ENCODE measurements at places on chromosomes 1 and 21.

DNA sequence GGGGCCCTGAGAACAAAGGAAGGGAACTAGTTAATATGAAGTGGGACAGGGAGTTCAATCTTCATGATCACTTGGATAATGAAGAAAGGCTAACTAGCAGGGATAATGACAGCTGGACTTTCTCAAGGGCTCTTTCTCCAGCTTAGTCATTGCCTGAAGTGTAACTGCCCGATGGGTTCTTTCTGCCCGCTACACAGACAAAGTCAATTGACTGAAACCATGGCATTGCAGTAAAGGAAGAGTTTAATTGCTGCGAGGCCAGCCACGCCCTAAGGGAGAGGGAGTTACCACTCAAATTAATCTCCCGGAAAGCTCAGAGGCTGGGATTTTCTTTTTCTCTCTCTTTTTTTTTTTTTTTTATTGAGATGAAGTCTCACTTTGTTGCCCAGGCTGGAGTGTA is 16.6 kb upstream of the SLC2A5 start:
- DNase-seq = no peak

- DNase-seq = no peak
These were observed 96.2 kb downstream of the GALNT2 start for GRCh38 chr1:230163205-230163604.

DNA sequence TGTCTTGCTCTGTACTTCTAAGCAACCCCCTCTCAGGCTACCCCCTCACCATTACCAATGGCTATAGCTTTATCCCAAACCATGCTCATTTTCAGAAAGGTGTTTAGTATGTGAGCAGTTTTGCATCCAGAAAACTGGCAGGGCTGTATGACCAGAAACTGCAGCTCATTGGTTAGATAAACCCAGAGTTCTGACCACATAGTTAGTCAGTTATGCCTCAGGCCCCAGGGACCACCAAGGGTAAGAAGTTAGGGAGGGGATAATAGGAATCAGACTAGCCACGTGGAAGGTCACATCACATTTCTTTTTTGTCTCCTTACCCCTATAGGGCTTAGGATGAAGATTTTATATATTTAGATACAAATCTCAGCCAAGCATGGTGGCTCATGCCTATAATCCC is 1.2 kb downstream of the ITGA10 start:
- DNase-seq = no peak

DNA sequence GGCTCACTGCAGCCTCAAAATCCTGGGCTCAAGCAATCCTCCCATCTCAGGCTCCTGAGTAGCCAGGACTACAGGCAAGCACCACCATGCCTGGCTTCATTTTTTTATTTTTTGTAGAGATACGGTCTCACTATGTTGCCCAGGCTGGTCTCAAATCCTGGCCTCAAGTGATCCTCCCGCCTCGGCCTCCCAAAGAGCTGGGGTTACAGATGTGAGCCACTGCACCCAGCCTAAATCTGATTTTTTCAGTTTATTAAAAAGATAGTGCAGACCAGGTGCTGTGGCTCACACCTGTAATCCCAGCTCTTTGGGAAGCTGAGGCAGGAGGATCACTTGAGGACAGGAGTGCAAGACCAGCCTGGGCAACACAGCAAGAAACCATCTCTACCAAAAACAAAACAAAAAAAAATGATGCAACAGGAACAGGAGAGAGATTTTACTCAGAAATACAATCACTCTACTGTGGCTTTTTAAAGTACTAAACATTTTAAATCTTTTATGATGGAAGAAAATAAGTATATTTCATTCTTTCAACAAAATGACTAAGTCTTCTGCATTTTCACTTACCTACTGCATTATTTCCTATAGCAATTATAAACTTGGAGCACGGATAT is 1.9 kb downstream of the PSMG1 start:
- no peak for DNase-seq

GRCh38 chr1:156176610-156177210 is 17.2 kb upstream of the SLC25A44 start:
- no peak for DNase-seq

- DNase-seq = no peak
These were observed 322 bp downstream of the TFB2M start for GRCh38 chr1:246565751-246566127.

- no peak for DNase-seq
These were observed 59.2 kb downstream of the CLSTN1 start for GRCh38 chr1:9764550-9764949.

- DNase-seq = no peak
These were observed 6.5 kb downstream of the AK5 start for GRCh38 chr1:77288275-77288674.

DNA sequence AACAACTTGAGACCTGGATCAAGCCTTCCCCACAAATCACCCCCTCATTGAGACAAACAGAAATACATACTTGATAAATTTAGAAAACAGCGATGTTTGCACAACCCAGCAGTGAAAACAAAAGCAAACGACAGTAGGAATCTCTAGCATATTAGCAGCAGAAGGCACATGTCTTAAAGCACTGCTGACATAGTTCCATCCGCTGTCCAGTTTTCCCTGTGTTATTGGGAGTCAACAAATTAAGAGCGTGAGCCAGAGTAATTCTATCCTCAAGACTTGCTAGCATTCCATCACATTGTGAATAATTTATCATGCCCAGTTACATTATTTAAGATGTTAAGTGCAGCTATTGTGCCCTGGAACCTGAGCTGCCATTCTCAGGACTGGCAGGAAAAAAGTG is 55.3 kb downstream of the IGSF5 start:
- DNase-seq = no peak

GRCh38 chr1:32336963-32337675 is 1.1 kb upstream of the MARCKSL1 start:
- DNase-seq = no peak

DNA sequence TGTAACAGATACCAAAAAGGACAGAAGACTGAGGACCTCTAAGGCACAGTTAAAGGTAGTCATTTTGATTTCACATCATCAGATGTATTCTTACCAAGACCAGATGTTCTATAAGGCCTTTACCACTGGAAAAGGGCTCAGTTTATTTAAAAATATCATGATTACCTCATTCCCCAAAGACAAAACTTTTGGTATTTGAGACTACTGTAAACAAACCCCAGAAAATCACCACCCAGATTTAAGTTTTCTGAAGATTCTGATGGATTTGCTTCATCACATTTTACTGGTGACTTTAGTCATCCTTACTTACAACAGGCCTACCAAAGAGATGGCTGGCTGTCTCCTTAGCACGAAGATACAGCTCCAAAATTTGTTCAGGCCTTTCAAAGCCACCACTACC is 8.3 kb downstream of the ENAH start:
- no peak for DNase-seq

DNA sequence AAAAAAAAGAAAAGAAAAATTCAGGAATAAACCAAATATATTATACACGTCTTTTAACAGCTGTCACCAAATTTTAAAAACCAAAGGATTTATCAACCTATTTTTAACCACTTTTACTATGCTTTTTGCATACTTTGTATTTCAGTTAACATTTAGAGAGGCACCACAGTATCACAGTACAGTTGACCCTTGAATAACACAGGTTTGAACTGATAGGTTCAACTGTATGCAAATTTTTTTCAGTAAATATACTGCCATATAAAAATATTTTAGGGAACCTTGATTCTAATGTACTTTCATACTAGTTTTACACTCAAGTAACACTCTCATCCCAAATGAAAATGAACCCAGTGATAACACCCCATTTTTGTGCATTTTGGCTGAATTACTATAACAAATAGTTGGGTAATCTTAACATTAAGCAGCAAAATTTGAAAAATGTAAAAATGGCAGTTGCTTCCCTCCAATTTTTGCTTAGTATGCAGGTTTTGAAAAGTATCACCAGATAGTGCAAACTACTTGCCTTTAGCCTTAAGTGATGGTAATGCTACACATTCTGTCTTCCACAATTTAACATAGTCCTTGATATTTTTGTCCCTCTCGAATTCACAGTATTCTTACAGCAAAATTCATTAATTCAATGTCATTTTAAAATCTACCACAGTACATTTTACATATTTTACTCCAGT is 10.8 kb upstream of the ADCY10 start:
- no peak for DNase-seq

GRCh38 chr1:110638058-110638457 is 31.9 kb upstream of the KCNA2 start:
- DNase-seq = no peak

DNA sequence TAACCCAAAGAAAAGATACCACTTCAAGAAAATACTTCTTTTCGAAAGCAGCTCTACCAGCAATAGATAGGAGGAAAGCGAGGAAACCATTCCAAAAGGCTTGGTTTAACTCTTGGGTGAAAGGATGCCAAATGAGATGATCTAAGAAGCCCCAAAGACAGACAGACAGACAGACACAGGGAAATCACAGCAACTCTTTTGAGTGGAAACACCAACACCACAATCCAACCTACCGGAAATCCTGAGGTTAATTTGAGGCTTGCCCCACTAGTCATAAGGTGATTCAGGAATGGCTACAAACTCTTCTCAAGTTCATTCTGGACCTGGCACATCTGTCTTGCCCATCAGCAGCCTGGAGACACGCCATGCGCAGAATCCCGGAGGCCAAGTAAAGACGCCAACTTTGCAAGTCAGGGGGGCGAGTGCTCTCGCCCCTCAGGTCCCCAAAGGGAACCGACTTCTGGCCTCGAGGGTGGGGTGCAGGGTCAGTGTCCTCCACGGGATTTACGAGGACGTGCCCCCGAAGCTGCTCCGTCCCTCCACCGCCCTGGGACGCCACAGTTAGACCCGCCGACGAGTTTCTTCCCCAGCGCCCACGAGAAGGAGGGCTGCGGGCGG is 778 bp downstream of the EVI5 start:
- DNase-seq = no peak

DNA sequence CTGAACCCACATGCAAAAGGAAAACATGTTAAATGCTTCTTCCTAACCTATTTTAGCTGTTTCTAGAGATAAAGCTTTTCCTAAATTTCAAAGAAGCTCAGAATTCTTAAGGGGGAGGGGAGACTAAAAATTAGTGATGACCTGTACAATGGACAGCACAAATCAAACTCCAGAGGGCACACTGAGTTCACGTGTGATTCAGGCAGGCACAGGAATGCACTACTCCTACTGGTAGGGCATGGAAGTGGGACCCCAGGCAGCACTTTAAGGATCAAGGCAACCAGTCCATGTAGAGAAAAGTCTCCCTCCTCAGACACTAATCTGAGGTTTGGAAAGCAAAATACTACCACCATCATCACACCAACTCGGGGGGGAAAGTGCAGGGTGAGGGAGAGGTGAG is 31.3 kb upstream of the CLCA4 start:
- DNase-seq = no peak

DNA sequence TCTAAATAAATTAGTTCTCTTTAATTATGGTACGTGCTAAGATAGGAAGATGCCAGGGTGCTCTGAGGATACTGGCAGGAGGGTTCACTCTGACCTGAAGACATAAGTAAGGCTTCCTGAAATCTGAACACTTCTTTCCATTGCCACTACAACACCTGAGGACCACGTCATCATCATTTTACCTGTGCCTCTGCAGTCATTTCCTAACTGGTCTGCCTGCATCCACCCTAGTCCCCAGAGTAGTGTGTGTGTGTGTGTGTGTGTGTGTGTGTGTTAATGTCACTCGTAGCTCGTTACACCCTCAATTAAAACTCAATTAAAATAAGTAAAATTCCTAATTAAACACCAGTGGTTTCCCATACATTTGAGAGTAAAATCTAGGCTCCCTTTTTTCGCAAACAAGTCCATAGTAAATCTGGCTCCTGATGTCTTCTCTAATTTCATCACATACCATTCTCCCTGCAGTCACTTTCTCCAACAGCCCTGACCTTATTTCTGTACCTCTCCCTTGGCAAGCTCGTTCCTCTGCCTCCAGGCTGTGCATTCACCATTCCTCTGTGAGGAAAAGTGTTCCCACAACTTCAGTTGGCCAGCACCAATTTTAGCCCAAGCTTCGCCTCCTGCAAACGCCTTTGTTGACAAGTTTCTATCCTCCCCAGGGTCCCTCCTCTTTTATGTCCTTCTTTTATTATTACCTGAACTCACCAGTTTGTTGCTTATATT is 8.7 kb downstream of the IL12RB2 start:
- no peak for DNase-seq

DNA sequence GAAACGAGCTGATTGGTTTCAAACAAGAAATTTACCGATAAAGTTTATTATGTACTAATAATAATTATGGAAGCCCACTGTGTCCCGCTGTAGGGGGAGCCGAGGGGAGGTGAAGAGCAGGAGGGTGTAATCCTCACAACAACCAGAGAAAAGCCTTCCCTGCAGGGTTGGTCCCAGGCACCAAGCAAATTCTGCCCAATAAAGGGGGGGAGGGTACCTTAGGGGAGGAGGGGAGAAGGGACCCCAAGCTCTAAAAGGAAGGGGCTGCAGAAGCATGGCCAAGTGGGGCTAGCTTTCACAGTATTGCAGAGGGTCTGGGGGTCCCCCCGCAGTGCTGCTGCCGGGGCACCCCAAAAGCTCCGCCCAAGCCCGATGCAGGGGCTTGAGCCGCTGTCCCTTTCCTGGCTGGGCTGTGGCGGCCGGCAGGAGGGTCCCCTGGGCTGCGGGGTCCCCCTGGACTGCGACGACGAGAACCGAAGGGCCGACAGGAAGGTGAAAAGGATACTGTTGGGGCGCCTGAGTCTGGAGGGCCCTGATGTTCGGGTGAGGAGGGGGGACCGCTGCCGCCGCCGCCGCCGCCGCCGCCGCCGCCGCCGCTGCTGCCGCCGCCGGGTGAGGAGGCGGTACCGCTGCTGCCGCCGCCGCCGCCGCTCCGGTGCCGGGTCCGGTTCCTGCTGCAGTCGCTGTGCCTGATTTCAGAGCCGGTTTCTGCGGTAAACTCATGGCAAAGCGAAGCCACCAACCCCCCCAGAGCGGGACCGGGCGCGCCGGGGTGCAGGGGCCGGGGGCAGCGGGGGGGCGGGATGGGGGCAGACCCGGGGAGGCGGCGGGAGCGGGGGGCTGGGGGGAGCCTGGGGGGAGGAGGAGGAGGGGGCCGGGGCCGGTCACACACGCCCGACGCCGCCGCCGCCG is 771 bp downstream of the EIF4G3 start:
- no peak for DNase-seq

DNA sequence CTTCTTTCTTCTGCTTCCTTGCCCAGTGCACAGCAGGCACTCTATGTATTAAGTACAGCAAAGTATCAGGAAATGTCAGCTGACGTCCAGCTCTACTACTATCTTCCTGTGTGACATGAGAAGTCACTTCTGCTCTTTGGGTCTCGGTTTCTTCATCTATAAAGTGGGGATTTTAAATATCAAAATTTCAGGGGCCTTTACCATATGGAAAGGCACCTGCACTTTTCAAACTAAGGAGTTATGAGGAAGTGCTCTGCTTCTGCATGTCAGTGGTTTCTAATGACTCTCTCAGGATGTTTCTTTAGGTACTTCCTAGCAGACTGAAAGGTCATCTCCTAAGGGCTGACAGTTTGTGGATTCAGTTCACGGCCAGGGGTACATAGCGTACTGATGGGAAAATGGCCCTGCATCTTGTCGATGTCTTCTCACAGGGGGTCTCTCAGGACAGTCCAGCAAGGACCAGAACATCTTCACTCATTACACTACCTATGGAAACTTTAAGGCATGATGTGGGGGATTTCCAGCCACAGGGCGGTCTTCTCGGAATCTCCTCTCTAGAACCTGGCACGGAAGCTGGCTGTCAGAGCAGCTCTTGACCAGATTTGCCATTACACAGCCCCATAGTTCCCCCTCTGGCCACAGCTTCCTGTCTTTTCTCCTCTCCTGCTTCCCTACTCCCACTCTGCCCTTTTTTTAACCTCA is 42.0 kb upstream of the MTF1 start:
- no peak for DNase-seq

GRCh38 chr1:24403806-24404205 is 9.8 kb downstream of the STPG1 start:
- no peak for DNase-seq

Data from HS-27A (cell line).